ENCODE measurements at places on chromosomes 5 and 9.

DNA sequence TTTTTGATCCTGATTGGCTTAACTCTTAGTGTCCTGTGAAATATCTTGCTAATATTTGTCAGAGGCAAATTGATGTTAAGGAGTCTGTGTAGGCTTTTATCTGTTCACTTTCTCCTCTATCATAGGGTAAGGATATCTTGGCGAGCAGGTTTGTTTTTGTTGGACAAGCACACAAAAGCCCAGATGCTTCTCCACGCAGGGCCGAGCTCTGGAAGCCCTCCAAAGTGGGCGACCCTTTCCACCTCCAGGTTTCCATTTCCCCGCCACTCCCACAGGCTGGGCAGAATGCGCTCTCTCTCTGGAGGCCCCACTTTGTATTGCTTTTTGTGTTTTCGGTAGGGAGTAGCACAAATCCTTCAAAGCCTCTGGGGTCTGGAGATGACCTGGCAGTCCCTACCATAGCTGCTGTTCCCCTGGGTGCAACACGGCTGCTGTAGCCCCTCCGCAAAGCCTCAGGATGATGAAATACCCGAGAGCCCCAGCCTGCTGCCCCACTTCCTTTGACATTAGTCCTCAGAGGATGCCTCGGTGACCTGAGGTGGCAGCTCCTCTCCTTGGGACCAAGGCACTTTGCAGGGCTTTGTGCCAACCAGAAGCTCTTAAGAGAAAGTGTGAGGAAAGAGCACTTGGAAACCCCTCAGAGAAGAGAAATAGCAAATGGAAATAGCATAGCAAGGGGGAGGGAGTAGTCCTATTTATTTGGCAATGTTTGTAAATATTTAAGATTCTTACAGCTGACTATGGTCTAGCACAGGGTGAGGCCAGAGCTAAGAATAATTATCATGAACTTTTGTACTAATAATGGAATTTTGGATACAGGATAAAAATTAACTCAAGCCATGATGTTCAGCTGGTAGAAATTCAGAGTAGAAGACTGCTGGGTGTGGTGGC is 122.8 kb downstream of the ARHGEF28 start:
- DNase-seq = no peak

- no peak for DNase-seq
These were observed 4.5 kb upstream of the PCDH1 start for GRCh38 chr5:141882594-141883183.

GRCh38 chr5:134524826-134525682 is at the start of gene JADE2:
JADE2 (plus strand) TSS chr5:134525670; CDS start chr5:134535858, 10,188 bp downstream.
- DNase-seq = peak; percentile 64

DNA sequence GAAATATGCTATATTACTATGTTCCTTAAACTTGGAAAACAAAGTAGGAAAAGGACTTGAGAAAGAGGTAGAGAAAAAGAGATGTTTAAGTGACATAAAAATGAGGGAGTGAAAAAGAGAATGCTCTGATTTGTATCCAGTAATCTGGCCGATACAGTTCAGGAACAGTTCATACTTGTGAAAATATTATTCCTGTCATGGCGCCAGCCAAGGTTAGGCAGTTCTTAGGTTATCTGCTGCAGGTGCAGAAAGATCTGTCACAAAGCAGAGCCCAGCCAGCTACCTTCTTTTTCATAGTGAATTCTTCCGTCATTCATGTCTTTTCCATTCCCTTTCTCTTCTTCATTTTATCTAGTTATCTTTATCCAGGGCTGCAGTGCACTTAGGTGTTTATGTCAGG is 256.3 kb downstream of the ADAMTSL1 start:
- no peak for DNase-seq

- no peak for DNase-seq
These were observed 22.1 kb downstream of the PTCH1 start for GRCh38 chr9:95494416-95495371.

Data from inflammatory macrophage treated with lipopolysaccharide for 4 hours (primary cell).